Forelimb muscle (tissue), 1 donor: ENCODE measurements at places on chromosomes 4 and X. TPM values are rescaled to one million over a fixed set of nuclear protein-coding genes. Genes with fewer than 3 reads are reported as not detected.

DNA sequence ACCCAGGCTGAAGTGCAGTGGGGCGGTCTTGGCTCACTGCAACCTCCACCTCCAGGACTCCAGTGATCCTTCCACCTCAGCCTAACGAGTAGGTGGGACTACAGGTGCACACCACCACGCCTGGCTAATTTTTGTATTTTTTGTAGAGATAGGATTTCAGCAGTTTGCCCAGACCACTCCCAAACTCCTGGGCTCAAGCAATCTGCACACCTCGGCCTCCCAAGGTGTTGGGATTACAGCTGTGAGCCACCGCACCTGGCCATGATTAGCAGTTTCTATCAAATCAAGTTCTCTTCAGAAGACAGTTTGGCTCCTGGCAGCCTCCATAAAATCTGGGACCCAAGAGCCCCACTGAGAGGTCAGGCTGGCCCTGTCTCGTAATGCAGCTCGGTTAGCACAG, 26.4 kb upstream of the TRIM2 start:
- no peak for DNase-seq

- no peak for DNase-seq
Observed at GRCh38 chr4:81436096-81436495, 35.6 kb downstream of the RASGEF1B start.

- no peak for DNase-seq
Observed at GRCh38 chr4:156958276-156959074, 13.1 kb downstream of the PDGFC start.

DNA sequence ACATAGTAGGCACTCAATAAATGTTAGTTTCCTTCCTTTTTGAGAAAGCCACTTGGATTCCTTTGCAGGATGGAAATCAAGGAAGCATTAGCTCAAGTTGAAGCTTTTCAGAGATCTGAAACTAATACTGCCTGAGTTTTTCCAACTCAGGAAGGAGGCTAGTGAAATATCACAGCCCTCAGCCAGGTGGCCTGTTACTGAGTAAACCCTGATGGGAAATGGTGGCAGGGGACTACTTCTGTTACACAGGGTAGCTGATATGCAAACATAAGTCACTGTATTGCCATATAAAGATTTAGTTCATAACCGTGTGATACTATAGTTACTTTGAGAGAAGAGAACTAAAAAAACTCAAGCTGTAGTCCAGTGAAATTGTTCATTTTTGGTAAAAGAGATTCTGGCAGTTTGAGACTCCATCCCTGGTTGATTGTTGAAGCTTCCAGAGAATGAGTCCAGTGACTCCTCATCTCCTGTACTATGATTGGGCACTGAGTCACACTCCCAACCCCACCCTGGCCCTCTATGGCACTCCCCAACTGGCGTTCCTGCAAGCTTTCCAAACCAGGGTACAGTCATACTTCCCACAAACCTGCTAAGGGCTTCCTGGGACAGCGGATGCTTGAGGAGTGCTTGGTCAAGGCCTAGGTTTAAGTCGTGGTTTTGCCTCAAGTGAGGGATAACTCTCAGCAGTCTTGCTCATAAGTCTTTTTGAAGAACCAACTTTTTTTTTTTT, 81.8 kb downstream of the MID1IP1 start:
- DNase-seq = no peak

DNA sequence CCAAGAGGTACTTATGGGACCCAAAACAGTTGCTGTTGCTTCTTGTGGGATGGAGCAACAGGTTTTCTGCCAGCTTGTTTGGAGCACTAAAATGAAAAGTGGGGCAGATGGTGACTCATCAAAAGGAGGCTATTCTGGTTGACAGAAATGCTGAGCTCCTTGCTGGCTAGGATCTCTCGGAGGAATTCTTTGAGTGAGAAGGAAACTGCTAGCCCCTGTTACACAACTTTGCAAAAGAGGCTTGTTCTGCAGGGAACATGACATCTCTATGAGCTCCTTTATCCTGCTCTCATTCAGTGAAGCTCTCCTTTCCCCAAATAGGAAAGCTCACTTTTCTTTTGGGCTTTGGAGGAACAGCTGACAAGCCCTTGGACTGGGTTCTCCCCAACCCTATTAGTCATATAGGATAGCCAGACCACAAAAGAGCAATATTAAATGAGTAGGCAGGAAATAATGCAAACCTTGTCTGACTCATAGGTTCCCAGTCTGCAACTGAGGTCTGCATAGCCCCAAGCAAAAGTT, 108.3 kb downstream of the CDS1 start:
- DNase-seq = no peak

DNA sequence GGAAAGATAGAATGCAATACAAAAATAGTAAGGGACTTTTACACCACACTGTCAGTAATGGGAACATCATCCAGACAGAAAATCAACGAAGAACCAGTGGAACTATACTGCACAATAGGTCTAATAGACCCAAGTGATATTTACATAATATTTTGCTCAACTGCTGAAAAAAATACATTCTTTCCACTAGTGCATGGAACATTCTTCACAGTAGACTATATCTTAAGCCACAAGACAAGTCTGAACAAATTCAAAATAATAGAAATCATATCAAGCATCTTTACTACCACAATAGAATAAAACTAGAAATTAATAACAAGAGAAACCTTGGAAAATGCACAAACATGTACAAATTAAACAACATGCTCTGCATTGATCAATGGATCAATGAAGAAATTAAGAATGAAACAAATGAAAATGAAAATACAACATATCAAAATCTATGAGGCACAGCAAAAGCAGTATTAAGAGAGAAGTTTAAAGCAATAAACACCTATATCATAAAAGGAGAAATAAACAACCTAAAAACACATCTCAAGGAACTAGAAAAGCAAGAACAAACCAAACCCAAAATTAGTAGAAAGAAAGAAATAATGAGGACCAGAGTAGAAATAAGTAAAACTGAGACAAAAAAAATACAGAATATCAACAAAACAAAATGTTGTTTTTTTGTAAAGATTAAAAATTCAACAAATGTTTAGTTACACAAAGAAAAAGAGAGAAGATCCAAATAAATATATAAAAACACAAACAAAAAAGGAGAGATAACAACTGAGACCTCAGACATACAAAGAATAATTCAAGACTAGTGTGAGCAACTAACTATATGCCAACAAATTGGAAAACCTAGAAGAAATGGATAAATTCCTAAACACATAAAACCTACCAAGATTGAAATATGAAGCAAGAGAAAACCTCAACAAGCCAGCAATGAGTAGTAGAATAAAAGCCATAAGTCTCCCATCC, 51.5 kb upstream of the ANTXR2 start:
- DNase-seq = no peak

GRCh38 chrX:39163581-39164126, 362.4 kb downstream of the MID1IP1 start:
- no peak for DNase-seq

DNA sequence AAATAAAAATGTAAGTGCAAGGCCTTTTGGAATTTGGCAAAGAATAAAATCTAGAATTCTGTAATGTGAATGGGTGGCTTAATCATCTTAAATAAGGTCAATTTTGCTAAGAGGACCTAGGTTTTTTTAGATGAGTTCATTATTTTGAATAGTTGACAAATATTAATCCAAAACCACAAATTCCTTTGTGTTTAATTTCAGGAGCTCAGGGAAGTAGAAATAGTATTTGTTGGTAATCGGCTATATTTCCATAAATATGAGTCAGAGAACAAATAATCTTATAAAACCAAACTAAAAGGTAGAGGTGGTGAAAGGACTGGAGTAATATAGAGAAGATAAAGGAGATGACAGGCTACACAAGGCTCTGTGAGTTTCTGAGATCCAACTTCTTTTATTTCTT, 190.4 kb upstream of the TLL1 start:
- no peak for DNase-seq

GRCh38 chr4:88573995-88574394, 18.3 kb upstream of the HERC3 start:
- DNase-seq = no peak

DNA sequence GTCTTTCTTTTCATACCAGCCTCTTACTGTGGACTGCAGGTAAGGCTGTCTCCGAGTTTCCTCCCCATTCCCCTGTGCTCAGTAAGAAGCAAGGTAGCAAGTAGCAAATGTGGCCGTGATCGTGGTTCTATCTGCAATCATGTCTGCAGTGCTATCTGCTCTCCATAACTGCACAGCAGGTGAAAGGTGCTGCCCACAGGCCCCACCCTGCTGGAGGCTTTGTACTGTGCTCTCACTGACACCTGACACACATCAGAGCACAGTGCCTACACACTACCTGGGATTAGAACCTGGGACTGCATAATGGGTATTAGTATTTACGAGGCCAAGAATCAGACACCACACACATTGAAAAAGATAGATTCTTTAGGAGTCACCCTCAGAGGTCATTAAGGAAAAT, 15.3 kb downstream of the PGRMC1 start:
- no peak for DNase-seq

DNA sequence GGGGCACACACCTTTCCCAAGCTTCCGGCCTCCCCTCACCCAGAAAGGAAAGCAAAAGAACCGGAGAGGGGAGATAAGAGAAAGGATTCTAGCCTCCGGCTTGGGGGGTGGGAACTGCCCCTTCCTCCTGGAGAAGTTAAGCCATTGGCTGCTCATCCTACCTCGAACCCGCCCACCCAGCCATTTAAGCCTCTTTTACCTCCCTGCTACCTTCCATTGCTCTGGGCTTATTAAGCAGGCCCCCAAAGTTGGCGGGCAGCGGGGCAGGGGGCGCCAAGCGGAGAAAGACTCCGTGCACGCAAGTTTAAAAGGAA, 2.3 kb downstream of the MAML3 start:
- DNase-seq = no peak

GRCh38 chrX:133415276-133416105, at the start of gene GPC4:
Gene GPC4, minus strand, starts transcription at chrX:133415489. Its CDS starts 524 bp downstream, at chrX:133414965.
- DNase-seq = no peak

GRCh38 chr4:12861422-12861821, 622.7 kb downstream of the RAB28 start:
- no peak for DNase-seq

- no peak for DNase-seq
Observed at GRCh38 chr4:164945146-164945545, 32.3 kb downstream of the TRIM61 start.

DNA sequence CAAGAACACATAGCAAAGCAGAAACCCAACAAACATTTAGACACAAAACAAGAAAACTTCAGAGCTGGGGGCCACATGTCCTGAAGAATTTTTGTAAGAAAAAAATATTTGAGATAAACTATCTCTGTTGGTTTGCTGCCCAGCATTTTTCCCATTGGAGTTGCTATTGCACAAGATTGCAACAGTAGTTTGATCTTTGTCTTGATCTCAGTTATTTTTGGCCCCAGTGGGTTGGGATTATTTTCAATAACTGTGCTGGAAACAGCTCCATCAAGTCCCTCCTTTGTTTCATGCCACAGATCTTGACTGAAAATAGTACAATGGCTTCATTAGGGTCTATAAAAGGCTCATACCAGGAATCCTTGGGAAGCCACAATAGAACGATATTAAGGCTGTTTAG, 103.8 kb upstream of the RAI2 start:
- DNase-seq = no peak

- DNase-seq = no peak
Observed at GRCh38 chr4:78185117-78185516, 128.0 kb downstream of the FRAS1 start.

DNA sequence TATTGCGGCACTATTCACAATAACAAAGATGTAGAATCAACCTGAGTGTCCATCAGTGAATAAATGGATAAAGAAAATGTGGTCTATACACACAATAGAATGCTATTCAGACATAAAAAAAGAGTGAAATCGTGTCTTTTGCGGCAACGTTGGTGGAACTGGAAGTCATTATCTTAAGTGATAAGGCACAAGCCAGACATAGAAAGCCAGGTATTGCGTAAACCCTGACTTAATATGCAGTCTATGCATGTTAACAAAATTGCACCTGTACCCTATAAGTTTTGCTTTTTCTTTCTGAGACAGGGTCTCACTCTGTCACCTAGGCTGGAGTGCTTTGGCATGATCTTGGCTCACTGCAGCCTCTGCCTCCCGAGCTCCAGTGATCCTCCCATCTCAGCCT, 28.6 kb downstream of the KIAA0232 start:
- no peak for DNase-seq

- no peak for DNase-seq
Observed at GRCh38 chr4:1393866-1394265, 12.4 kb downstream of the NKX1-1 start.

- no peak for DNase-seq
Observed at GRCh38 chr4:156635051-156635450, 336.5 kb downstream of the PDGFC start.

GRCh38 chrX:133495464-133496391, 80.4 kb upstream of the GPC4 start:
- no peak for DNase-seq

DNA sequence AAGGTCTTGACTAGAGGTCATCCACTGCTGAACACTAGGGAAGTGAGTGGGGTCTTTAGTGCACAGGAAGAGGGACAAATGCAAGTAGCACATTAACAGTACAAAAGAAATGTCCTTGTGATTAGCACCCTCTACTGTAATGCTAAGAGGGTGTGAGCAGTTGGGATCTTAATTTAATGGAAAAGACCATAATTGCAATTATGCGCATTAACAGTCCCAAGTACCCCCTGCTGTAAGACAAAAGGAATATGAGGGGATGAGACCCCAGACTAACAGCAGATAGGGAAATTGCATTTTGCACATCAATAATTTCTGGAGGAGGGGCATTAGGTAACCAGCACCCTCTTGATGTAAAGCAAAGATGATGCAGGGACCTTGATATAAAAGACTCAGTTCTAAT, 285.0 kb downstream of the CHIC1 start:
- no peak for DNase-seq

The CLDN2 gene
- polyA plus RNA-seq = 0.75 TPM

The MFAP3L gene
- polyA plus RNA-seq = 1.4 TPM

The ADH4 gene
- 0.24 TPM for polyA plus RNA-seq

The FRG2 gene
- polyA plus RNA-seq = not detected

The PAGE4 gene
- not detected for polyA plus RNA-seq

The SPANXA2 gene
- not detected for polyA plus RNA-seq

The MYOZ2 gene
- 322 TPM for polyA plus RNA-seq

The HERC5 gene
- polyA plus RNA-seq = 2.6 TPM

The MAGEB10 gene
- polyA plus RNA-seq = not detected

The AKAP14 gene
- polyA plus RNA-seq = not detected

The BTK gene
- 1.6 TPM for polyA plus RNA-seq

The NUDT10 gene
- polyA plus RNA-seq = 0.87 TPM

The POU4F2 gene
- not detected for polyA plus RNA-seq

The PGRMC2 gene
- polyA plus RNA-seq = 59.8 TPM
